Foreskin fibroblast (primary cell): ENCODE measurements at places on chromosomes 5 and 9.

DNA sequence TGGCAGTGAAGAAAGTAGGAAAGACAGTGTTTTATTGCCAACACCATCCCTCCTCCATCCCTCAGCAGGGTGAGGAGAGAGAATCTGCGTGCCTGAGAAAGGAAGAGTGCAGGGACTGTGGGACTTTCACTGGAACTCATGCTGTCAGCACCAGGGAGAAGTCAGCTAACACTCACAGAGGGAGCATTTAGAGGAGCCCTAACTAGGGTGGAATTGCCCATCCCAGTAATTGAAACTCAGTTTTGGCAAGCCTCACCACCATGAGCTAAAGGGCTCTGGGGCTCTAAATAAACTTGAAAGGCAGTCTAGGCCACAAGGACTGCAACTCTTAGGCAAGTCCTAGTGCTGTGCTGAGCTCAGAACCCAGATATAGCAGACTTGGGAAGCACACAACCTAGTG, 622.3 kb downstream of the SEMA5A start:
- DNase-seq, result no peak

GRCh38 chr9:11092974-11093373, 480.2 kb upstream of the PTPRD start:
- no peak for DNase-seq

DNA sequence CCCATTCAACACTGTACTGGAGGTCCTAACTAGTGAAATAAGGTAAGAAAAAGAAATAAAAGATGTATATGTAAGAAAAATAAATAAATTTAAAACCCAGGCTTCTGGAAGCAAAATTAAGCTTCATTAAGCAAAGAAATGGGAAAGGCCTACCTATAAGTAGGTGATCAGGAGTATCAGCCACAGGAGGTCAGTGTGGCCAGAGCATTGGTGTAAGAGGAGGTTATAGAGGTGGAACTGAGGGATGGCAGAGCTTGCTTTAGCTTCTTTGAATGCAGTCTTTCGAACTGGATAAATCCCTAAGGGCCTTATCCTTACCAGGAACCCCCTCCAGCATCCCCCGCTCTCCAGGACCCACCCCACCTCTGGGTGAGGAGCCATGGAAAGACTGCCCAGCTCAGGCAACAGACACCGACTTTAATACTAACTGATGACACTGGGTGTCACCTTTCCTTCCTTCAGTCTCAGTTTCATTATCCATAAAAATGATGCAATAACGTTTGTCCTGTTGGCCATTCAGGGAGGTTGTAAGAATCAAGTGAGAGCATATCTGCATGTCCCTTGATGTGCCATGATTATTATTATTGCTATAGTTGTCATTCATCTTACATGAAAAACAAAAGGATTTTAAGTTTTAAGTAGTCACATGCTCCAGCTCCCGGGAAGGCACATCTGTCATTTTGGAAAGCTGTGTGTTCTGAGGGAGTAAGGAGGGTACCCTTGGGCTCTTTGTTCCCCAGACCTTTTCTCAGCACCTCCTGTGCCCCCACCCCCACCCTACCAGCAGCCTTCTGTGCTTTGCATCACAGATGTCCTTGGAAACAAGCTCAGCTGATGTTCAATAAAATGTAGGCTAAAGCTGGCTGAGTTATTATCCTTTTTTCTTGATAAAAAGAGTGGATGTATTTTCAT, 50.8 kb upstream of the CTNNA1 start:
- peak; percentile 19 for DNase-seq

DNA sequence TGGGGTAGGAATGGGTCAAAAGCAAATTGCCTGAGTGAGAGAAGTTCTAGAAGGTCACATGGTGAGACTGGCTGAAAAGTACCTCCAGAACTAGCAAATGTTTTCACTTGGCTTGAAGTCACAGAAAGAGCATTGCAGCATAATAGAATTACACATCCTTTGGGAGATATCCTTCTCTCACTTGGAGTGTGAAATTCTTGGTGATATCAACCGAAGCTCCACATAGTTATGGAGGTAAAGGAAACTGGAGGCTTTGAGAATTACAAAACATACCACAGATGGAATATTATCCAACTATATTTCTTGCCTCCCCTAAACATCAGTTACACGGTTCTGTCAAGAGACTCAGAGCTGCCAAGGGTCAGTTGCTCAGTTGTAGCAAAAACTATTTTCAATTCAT, 182.4 kb downstream of the SEMA5A start:
- peak; percentile 22 for DNase-seq

GRCh38 chr9:132210472-132211145, 48.8 kb downstream of the NTNG2 start:
- DNase-seq, result peak; percentile 18

GRCh38 chr5:181181650-181182565, 23.1 kb downstream of the TRIM7 start:
- DNase-seq, result peak; percentile 69

GRCh38 chr9:69078581-69078980, 43.0 kb downstream of the FXN start:
- DNase-seq, result peak; percentile 31

GRCh38 chr9:35726931-35727330, 5.1 kb downstream of the TLN1 start:
- peak; percentile 50 for DNase-seq

DNA sequence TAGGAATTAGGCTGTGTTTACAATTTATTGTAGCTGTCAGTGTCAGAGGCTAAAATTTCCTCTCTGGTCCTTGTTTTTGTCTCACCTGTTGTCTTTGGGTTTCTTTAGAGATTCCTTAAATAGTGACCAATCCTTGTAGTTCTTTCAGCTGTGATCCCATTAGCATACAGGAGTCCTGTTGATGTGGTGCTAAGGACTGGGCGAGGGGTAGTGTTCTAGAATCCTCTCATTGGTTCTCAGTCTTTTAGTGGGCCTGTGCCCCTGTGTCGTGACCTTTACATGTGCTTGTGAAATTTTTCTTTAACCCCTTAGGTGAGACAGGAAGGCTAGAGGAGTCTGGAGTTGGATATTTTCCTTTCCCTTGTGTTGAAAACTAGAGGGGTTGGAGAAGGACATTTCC, 51.2 kb downstream of the ZNF618 start:
- no peak for DNase-seq

DNA sequence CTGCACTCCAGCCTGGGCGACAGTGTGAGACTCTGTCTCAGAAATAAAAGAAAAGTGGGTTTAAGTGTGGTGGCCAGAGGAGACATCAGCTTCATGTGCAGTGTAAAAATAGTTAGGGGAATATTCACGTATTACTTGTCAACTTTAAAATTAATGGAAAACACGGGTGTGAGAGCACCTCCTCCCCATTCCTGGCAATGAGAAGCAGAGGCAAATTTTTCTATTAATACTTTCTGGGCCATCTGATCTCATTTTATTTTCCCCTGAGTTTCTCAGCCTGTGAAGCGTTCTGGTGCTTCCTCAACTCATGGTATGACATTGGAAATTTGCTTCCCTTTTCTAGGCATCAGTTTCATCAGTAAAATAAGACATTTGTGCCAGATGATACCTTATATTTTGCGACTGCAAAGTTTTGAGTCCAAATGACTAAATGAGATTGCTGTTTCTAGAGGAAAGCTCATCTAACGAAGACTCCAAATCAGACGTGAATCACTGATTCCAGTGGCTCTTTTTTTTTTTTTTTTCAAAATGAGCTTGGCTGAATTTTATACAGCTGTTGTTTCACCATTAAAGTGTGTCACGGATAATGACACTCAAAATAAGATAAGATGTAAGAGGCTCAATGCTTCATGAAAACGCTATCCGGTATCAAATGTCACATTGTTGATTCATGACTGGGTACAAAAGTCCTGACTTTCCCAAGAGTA, 104.6 kb downstream of the MSX2 start:
- DNase-seq, result peak; percentile 19

DNA sequence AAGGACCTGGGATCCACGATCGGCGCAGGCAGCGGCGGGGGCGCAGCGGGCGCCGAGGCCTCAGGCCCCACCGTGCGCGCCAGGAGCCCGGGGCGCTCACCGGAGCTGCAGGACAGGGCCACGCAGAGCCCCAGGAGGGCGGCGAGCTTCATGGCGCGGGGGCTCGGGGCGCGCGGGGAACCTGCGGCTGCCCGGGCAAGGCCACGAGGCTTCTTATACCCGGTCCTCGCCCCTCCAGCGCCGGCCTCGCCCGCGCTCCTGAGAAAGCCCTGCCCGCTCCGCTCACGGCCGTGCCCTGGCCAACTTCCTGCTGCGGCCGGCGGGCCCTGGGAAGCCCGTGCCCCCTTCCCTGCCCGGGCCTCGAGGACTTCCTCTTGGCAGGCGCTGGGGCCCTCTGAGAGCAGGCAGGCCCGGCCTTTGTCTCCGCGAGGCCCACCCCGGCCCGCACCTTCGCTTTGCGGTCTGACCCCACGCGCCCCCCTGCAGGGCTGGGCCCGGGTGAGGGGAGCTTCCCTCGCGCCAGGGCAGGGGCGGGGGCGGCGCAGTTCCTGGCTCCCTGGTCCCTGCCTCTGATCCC, at the start of gene SCGB3A1:
Gene SCGB3A1, minus strand, starts transcription at position 189 of the 577 bp plus-strand sequence. Its CDS starts 37 bp downstream, at position 152.
- DNase-seq, result no peak

DNA sequence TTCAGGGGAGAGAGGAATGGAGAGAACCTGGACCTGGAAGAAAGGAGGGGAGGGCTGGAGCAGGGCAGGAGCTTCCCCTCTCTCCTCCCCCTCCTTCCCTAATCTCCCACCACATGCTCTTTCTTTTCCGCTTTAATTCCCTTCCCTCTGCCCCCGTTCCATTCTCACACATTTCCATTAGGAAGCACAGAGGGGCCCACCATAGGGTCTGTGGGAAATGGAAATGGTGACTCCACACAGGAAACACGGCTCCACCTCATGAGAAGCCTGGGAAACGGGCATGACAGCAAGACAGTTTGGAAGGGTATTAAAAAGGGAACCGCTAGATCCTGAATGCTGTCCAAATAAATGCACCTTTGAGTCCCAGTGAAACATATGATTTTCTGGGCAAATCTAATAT, 64.9 kb upstream of the ENTREP1 start:
- DNase-seq, result no peak

DNA sequence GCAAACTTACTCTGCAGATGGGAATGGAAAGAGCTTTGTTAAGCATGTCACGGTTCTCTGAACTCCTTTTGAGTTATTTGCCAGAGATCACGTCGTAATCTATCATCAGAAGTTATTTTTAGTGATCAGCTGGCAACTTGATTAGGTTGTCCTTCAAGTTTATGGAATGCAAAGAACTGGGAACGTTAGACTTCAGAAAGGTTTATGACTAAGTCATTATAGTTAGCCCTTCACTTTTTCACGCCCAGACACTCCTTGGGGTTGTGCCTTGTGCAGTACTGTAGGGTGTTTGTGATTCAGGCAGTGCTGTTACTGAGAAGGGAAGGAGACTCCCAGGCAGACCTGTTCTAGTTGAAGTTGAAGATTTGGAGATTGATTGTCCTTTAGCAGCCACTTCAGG, 26.8 kb upstream of the PHF2 start:
- DNase-seq, result no peak

- no peak for DNase-seq
Measured at GRCh38 chr5:86152988-86153560, 464.7 kb upstream of the COX7C start.
